ENCODE measurements at places on chromosomes 1 and 21.

DNA sequence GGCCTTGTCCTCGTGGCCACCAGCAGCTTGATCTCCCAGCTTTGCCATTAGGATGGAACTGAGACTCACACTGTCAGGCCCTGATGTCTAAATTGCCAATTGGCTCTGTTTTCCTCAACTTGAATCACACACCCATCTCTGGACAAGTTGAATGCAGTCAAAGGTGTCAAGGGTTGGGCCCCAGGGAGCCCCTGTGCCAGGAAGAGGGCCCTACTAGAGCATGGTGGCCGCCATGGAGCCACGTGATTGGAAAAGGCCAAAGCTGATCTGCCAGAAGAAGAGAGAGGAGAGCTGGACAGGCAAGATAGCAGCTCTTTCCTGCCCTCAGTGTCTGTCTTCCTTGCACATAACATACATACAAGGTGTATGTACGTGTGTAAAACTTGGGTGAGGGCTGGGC, 54.9 kb upstream of the NEK2 start:
- DNase-seq, result no peak

GRCh38 chr1:225343618-225344017, 84.2 kb downstream of the LBR start:
- DNase-seq, result no peak

- DNase-seq, result no peak
These were observed 94.7 kb downstream of the SSBP3 start for GRCh38 chr1:54311506-54311905.

DNA sequence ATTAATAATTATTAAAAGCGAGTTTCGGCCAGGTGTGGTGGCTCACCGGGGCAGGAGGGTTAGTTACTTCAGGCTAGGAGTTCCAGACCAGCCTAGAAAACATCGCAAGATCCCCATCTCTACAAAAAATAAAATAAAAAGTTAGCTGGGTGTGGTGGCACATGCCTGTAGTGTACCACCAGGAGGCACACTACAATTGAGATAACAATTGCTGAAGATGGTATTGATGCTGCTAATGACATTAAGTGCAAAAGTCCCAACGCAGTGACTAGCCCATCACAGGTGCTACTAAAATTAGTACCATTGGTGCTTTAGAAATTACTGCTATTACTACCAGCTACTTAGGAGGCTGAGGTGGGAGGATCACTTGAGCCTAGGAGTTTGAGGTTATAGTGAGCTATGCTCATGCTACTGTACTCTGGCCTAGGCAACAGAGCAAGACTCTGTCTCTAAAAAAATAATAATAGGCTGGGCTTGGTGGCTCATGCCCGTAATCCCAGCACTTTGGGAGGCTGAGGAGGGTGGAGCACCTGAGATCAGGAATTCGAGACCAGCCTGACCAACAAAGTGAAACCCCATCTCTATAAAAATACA, 156.6 kb downstream of the GREM2 start:
- DNase-seq, result no peak

- DNase-seq, result no peak
These were observed 621.9 kb downstream of the LRRIQ3 start for GRCh38 chr1:73576083-73576482.

GRCh38 chr1:151472856-151473731, 13.8 kb upstream of the POGZ start:
- DNase-seq, result no peak

GRCh38 chr1:92945748-92946270, 15.5 kb downstream of the DIPK1A start:
- DNase-seq, result no peak

- DNase-seq, result peak; percentile 25
These were observed 14.0 kb downstream of the HSF2BP start for GRCh38 chr21:43645136-43645891.

DNA sequence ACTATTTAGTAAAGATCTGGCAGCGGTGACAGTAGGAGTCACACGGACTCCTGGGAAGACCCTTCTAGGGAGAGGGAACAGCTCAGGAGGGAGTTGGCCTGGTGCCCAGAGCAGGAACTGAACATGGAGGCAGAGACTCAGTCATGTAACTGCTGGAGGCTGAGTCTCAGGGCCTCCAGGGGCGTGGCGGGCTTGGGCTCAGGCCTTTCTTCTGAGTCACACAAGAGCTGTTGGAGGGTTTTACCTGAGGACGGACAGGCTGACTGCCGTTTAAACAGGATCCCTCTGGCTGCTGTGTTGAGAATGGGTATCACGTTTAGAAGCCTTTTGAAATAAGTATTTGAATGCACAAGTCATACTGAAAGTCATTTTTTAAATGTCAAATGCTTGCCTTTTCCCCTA, 7.2 kb upstream of the ETS2 start:
- peak; percentile 22 for DNase-seq

GRCh38 chr21:26041431-26042180, 129.0 kb downstream of the APP start:
- DNase-seq, result no peak
